ENCODE measurements at places on chromosomes 1 and 21. TPM values are rescaled to one million over a fixed set of nuclear protein-coding genes. Genes with fewer than 3 reads are reported as not detected.

The SH2D1B gene
- total RNA-seq: 1.1 TPM

The NGF gene
- 1.8 TPM for total RNA-seq

The KLF17 gene
- total RNA-seq: 0.39 TPM

The KPRP gene
- not detected for total RNA-seq

The DSCAM gene
- total RNA-seq: 0.33 TPM

All from upper lobe of left lung (tissue), 6 donors.